ENCODE measurements at places on chromosomes 2 and 18.

- DNase-seq, result no peak
Measured at GRCh38 chr2:348361-348916, 60.5 kb upstream of the ALKAL2 start.

DNA sequence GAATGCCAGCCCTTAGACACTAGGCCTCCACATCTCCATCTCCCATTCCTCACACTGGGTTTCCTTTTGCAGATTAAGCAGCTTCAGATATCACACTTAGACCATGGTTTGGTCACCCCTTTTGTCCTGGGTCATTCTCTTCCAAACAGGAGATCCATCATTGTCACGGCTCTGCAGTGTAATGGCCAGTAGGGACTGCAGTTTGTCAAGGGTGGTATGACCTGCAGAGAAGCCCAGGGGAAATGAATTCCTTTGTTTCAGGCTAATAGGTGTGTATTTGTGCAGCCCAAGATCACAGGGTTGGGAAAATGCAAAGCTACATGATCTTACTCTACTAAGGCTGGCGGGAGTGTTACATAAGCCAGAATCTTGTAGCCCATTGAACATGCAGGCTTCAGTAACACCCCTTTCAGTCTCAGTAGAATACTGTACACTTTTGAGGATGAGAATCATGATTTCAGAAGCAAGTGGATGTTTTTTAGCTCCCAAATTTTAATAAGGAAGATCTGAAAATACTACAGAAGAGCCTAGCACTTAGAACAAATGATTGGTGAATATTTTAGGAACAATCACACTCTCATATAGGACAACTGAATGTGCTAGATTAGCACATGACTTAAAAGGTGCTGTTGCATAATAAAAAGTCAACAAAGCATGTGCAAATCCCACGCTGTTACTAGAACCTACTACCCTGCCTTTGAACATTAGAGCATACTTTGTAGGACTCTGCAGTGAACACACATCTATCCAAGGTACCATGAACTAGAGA, 24.0 kb upstream of the LPIN1 start:
- DNase-seq, result no peak

DNA sequence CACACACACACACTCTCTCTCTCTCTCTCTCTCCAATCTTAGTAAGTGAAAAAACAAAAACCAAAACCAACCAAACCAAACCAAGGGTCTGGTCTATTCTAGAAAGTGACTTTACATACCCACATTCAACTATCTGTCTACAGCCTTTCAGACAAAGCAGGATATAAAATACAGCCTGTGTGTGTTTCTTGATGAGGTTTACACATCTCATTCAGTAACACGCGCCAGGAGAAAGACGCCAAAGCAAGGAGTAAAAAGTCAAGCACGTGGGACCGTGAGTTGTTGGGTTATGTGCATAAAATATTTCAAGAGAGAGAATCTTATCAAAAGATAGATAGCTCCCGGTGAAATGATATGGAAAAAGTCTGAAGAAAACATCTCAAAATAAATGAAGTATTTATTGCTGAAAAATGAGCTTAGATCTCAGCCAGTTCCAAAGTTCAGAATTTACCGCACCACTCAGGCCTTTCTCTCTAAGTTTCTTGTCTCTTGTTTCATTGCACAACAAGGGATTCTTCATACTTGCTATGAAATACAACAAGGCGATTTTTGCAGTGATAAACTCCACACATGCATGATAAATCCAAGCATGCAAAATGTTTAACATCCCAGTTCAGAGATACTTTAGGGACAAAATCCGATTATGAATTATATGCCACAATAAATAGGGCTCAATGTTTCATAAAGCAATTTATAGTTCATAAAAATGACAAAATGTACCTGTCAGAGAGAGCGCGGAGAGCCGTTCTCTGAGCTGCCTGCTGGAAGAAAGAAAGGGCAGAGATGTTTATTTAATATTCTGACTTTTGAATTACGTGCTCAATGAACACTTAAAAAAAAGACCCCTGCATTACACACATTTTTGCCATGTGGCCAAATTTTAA, 159.3 kb upstream of the REV1 start:
- DNase-seq, result no peak

DNA sequence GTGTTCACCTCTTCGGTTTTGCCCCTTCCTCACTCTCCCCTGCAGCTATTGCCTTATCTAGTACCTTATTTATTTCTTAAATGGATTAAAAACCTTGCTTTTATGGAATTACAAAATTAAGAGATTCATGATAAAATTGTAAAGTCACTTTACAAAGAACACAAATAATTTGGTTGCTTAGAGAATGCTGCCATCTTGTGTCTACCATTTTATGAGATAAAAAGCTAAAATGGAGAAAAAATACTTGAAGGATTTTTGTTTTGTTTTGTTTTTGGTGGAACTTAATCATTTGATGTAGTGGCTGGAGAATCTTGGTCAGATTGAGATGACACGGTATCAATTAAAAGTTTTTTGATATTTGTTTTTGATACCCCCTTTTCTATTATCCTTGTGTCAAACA, 69.6 kb downstream of the R3HDM1 start:
- DNase-seq, result no peak

GRCh38 chr2:206328974-206329373, 54.5 kb downstream of the ZDBF2 start:
- no peak for DNase-seq

DNA sequence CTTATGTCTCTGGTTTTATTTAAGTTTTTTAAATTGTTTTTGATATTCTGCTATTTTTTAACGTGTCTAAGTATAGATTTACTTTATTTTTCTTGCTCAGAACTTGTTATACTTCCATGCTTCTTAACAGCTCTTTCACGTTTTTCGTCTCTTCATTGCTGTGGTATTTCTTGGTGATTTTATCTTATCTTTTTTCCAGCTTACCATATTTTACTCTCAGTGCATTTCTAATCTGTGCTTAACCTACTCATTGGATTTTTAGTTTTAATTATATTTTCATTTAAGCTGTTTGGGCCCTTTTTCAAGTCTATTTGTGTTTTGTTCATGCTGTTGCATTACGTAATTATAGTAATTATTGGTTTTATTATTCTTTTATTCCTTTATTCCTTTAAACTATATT, 11.1 kb downstream of the SLC9A2 start:
- DNase-seq, result no peak

DNA sequence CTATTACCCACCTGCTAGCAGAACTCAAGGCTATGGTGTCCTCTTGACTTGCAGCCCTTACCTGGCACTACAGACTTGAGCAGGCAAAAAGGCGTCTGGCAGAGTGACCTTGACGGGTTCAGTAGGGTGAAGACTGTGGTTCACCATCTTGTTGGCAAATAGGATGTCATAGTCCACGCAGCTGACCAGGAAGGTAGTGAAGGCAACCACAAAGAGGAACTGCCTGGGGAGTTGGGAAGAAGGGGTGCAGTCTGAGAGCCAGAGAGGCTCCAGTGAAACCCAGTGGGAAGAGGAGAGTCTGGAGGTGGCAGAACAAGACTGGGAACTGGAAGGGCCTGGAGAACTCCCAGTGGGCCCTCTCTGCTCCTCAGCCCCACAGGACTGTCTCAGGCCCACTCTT, 4.1 kb downstream of the ATG9A start:
- no peak for DNase-seq

DNA sequence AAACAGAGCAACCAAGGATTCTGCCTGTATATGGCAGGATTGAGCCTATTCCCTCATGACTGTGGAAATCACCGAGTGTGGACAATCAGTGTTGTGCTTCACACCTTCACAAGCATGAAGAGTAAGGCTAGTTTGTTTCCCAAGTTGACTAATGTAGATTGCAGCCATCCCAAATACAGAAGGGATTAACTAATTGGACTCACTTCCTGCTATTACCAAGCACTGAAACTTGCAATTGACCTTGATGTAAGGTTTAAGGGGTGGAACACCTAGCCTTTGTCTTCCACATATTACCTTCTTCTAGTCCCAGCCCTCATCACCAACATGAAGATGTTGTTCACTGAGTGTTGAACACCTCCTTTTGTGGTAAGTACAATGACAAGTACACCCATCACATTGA, 120.9 kb upstream of the RND3 start:
- DNase-seq, result no peak

- no peak for DNase-seq
Measured at GRCh38 chr2:70979180-70979488, 704 bp downstream of the ANKRD53 start.

GRCh38 chr18:27378431-27379095, 193.5 kb upstream of the CHST9 start:
- DNase-seq, result no peak

DNA sequence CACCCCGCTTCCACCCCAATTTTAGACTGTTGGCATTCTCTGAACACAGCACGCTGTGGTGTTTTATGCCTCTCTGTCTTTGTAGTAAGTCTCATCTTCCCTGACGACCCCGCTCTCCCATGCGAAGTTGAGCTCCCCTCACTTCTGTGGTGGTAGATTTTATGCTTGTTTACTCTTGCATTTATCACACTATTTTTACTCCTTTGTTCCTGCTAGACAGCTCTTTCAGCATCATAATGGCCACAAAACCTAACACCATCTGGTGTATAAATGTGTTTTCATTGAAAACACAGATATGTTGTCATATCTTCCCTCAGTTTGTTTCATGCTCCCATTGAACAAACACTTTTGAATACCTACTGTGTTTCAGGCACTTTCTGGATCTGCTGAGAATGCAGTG, 57.1 kb downstream of the PKP4 start:
- DNase-seq, result no peak

DNA sequence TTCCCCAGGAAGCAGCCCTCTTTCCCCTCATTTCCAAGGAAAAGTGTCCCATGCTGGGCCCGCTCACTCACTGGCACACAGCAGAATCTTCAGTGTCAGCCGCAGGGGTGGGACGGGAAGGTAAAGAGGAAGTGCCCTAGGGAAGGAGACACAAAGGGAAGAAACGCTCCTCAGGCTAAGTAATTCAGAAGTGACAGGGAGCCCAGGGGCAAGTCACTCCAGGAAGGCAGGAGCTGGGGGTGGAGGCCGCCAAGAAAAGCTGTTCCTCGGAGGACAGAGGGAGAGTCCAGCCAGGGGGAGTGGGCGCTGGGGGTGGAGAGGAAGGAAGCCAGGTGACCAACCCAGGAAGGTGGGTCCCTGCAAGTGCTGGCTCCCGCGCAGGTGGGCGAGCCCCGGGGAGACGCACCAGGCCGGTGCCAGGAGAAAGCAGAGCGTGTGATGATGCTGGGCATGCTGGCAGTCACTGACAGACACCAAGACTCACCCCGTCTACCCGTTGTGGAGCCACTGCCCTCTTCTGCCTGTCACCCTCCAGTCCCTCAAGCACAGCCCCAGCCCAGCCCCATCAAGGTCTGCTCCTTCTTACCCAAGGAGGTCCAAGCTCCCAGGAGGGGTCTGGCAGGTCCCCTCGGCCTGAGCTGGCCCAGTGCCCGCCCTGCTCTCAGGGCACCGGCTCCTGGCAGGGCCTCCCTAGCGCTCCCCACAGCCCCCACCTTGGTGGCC, 21.7 kb downstream of the HDAC4 start:
- DNase-seq, result no peak

- peak; percentile 48 for DNase-seq
Measured at GRCh38 chr2:96143231-96143847, 1.9 kb downstream of the DUSP2 start.

DNA sequence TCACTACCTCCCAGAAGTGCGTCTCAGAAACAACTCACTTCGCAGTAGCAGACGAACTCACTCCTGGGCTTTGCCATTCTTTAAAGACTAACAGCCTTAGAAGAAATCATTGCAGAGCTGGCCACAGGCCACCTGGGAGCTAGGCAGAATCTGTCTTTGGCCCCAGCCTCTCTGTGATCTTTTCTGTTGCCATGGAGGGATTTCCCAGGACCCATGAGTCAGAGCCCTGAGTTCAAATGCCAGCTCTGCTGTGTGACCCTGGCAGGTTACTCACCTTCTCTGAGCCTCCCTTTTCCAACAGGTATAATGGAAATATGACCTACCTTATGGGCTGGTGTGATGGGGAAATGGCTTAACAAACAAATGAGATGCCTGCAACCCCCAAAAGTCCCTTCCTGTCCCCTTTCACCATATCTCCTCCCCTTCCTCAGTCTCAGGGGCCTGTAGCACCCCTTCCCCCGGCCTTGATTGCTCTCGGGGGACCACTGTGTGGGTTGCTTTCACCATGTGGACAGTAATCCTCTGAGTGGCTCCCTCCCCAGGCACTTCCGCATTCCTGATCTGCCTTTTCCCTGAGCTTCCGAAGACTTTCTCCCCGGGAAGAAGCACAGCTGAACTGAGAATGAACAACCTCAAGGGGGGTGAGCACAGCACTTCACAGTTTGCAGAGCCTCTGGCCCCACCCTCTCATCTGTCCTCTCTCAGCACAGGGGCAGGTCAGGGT, 34.0 kb upstream of the SLC66A3 start:
- no peak for DNase-seq

- no peak for DNase-seq
Measured at GRCh38 chr18:55384551-55385275, 203.3 kb downstream of the TCF4 start.

DNA sequence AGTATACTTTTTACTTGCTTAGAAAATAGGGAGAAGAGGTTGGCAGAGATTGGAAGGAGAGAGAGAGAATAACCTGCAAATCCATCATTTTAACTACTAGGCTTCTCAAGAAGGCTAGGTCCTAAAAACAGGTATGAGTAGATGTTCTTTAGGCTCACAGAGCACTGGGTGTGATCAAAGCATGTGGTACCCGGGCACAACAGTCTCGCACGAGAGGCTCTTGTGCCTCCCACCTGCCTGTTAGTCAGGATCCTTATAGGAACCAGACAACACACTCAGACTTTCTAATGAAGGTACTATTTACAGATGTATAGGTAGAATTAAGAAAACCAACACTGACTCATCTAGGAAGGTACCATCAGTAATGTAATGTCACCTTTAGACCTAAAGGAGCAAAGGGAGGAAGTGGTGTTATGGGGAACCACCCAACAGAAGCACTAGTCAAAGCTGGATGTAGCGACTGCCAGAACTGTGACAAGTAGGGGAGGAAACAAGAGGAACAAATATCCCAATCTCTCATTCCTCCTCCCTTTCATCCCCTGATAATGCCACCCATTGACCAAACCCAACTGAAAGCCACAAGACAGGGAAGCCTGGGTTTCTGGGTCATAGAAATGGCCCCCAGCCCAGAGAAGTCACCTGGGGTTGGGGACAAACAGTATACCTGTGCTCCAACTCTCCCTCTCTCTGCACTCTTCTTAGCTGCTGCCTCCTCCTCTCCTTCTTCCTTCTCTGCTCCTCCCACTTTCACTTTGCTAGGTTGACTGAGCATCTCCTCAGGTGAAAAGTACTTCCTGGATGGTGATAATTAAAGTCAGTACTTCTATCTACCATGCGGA, 16.0 kb upstream of the MARCHF4 start:
- DNase-seq, result no peak

- no peak for DNase-seq
Measured at GRCh38 chr2:216855079-216855478, 4.8 kb downstream of the TNP1 start.

- DNase-seq, result no peak
Measured at GRCh38 chr2:58046335-58046584, 346 bp upstream of the VRK2 start.

DNA sequence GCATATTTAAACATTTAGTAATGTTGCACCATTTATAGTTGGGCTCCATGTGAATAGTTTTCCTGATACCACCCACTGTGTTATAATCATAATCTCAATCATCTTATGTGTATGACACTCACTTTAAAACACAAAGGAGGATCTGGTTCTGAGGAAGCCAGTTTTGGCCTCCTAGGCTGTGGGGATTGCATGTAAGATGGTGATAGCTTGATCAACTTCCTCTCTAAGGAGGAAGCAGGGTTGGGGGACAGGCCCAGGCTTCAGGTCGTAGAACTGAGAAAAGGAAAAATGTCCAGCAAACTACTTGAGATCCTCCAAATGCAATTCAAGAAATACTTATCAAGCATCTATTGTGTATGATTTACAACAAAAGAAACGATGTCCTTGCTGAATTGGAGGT, 4.9 kb upstream of the PPM1B start:
- DNase-seq, result no peak

- DNase-seq, result no peak
Measured at GRCh38 chr2:120887320-120887697, 151.6 kb downstream of the GLI2 start.

Data from activated CD4-positive, alpha-beta T cell treated with anti-CD3 and anti-CD28 coated beads for 1 hour (primary cell).